ENCODE measurements at places on chromosomes 6 and 20.

DNA sequence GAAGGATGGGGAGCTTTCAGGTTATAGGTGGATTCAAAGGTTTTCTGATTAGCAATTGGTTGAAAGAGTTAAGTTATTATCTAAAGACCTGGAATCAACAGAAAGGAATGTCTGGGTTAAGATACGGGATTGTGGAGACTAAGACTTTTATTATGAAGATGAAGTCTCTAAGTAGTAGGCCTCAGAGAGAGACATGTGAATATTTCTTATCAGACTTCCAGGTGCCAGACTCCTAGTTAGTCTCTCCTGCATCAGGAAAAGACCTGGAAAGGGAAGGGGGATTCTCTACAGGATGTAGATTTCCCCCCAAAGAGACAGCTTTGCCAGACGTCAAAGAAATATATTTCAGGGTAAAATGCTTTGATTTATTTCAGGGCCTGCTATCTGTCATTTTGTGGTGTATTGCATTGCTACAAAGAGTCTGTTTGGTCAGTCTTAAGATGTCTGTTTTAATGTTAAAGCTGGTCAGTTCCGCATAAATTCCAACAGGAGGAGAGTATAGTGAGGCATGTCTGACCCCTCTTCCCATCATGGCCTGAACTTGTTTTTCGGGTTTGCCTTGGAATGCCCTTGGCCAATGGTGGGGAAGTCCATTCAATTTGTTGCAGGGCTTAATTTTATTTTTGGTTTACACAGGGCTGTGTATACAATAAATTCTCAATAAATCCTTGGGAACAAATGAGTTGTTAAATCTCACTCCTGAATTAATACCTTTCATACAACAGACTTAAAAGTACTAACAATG lies 103.4 kb upstream of the RALGAPA2 start:
- no peak for DNase-seq

GRCh38 chr6:12608016-12608860 lies 108.3 kb upstream of the PHACTR1 start:
- peak; percentile 71 for DNase-seq

- no peak for DNase-seq
These were observed 444.4 kb upstream of the MARCKS start for GRCh38 chr6:113412589-113413357.

DNA sequence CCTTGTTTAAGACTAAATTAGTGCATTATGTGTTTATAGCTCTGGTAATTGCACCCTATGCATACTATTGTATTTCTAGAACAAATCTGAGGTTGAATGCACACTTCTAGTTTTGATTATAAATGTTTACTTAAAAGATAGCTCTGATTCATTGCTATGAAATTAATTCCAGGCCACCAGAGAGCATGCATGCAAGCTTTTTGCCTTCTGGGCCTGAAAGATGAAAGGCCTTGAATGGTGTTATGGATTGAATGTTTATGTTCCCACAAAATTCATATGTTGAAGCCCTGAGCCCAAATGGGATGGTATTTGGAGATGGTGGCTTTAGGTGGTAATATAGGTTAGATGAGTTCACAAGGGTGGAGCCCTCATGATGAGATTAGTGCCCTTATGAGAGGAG lies 695.0 kb upstream of the MAP3K7 start:
- DNase-seq = no peak

- DNase-seq = no peak
These were observed 31.3 kb upstream of the LAMP5 start for GRCh38 chr20:9483131-9483530.

DNA sequence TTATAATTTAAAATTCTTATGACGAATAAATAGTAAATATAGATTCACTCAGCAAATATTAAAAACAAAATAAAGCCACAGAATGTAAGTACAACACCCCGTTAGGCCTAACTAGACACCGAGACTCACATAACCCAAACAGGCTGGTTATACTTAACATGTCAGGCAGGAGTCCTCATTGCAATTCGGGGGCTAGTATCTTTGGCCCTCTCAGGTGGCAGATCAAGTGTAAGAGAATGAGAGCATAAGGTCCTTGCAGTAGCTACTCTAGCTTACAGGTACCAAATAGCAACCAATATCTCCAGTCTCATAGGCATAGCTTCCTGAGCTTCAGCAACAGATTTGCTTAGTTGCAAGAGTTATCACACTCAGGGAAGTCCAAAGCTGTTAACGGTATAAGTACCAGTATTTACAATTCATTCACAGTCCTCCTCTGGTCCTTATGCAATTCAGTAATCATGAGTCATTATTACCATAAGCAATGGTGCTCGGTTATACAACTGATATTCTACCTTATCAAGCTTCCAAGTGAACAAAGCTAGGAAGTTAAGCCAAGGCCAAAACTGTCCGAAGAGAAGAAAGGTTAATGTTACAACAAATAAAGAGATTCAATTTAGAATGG lies 20.1 kb downstream of the REV3L start:
- DNase-seq = peak; percentile 70

DNA sequence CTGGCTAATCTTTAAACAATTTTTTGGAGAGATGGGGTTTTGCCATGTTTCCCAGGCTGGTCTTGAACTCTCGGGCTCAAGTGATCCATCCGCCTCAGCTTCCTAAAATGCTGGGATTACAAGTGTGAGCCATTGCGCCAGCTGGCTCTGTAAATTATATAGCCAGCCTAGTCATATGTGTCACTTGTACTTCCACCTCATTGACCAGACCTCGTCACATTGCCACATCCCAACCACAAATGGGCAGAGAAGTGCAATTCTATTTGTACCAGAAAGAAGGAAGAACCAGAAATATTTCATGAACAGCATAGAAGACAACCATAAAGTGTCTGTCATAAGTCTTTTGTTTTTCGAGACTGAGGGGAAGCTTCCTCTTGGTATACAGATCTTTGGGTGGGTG lies 304.9 kb upstream of the RNF24 start:
- DNase-seq = no peak

DNA sequence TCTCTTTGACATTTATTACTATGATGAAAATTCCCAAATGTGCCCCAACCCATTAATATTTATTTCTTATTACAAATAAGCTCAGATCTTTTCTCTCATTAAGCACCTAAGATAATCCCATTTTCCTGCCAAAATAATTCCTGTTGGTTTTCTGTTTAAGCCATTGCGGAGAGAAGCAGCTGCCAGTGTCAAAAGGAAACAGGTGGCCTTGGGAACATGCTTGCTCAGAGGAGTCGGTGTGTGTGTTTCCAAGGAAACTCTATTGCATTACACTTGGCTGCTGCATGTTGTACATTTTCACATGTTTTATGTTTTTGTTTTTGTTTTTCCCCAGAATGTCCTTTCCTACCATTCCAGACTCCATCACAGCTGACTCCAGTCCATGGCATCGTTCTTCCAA lies 56.4 kb downstream of the CD24 start:
- DNase-seq = no peak

- no peak for DNase-seq
These were observed 5.2 kb upstream of the BTN2A2 start for GRCh38 chr6:26377719-26378118.

DNA sequence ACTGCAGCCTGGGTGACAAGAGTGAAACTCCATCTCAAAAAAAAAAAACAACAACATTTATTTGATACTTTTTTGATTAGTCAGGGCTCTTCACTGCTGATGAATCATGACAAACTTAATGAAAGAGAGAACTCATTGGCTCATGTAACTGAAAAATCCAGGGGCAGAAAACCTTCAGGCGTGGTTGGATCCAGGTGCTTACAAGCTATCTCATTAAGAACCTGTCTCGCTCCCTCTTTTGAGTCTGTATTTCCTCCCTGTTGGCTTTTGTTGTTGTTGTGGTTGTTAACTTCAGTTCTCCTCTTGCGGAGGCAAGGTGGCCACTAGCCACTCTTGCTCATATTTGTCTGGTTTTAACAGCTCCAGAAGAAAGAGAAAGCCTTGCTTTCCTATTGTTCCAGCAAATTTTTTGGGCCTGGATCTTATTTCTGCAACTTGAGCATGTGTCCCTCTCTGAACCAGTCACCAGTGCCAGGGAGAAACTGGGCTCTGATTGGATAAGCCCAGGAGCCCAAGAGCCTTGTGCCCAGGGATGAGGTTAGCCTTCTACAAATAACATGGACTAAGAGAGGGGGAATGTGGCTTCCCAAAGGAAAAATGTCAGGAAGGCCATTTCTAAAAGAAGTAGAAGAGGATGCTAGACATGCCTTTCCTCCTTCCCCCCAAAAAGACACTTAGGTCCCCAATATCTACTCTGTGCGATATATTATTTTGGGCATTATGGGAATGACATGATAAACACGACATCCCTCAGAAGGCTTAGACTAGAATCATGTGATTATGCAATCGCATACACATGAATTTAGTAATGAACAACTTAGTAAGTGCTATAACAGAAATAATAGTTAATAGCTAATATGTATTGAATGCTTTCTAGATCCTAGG lies 64.5 kb downstream of the PHACTR2 start:
- DNase-seq = peak; percentile 7

DNA sequence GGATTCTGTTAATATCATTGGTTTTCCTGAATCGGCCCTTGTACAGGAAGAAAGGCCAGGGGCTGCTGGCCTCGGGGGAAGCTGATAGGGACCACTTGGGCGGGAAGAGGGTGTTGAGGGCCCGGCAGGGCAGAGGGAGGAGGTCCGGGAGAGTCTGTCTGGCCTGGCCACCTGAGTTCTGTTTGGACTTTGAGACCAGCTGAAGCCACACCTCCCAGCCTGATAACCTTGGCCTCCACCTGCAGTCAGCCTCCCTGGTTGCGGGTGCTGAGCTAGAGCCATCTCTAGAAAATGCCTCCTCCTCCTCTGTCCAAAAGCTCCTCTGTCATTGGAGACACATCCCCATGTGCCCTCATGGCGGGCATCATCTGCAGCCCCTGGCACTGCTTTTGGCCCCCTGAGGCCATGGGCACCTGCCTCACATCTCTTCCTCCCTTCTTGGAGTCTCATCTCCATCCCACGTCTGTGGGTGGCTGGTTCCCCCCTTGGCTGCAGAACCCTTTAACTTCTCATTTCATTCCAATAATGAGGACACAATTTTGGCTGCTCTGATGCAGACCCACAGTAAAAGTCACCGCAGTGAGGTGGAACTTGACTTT lies 16.6 kb downstream of the APCDD1L start:
- DNase-seq = no peak

GRCh38 chr20:33875055-33875454 lies 63.9 kb downstream of the CHMP4B start:
- no peak for DNase-seq

DNA sequence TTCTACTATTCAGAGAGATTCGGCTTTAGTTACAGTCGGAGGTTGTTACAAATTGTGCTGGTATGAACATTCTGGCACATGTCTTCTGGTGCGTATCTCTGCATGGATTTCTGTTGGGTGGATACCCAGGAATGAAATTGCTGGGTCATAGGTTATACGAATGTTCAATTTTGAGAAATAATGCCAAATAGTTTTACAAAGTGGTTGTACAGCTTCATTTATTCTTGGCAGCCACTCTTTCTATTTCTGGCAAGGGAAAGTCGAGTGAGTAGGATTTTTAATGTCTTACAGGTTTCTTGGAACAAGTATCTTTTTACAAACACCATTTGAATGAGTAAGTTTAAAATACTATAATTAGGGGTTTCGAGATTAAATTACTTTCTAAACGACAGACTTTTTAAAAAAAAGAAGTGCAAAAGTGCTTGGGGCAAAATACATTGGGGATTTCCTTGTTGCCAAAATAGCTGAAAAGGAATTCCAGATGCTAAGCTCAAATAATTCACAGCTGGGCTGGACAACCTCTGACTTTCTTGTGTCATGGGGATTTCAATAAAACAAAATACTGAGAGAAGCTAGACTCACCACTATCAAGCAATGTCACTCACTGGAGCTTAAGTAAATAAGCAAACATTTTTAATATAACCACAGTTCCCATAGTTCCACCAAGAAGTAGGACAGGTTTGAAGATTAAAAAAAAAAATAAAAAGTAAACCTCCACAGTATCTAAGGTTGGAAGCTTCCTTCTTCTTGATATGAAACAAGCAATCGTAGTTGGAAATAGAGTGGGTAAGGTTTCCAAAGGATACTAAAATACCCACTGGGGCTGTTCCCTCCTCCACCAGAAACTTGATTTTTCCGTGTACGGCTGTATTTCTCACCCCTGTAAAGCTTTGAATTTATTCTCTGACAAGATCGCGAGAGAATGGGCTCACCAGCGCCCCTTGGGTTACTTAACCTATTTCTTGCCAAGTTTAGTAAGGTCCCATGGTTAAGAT lies 21.6 kb upstream of the GFOD1 start:
- no peak for DNase-seq

GRCh38 chr20:19256085-19256484 lies 43.6 kb downstream of the SLC24A3 start:
- DNase-seq = peak; percentile 66

GRCh38 chr6:89987830-89988229 lies 93.6 kb downstream of the GJA10 start:
- no peak for DNase-seq

GRCh38 chr20:2303673-2304072 lies 7.9 kb downstream of the TGM3 start:
- DNase-seq = peak; percentile 12

DNA sequence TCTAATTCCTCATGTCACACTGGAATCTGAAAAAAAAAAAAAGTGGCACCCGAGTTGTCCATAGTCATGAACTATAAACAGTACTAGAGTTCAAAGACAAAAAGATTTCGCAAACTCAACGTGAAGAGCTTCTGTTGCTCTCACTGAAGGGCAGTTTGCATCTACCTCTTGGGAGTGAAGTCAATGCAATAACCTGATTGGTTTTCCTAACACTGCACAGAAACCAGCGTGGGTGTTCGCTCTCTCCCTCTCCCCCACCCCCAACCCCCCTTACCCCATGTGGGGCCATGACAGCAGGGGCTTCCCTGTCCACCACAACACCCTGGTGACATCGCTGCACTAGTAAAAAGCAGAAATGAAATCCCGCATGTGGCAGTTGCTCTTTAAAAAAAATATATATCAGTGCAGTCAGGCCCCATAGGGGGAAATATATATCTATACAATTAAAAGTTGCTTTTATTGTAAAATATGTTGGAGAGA lies 66.9 kb downstream of the GMPR start:
- no peak for DNase-seq

GRCh38 chr6:1600063-1600763 lies 9.5 kb upstream of the FOXC1 start:
- DNase-seq = no peak

GRCh38 chr6:36201612-36202011 lies 5.1 kb downstream of the BRPF3 start:
- no peak for DNase-seq

DNA sequence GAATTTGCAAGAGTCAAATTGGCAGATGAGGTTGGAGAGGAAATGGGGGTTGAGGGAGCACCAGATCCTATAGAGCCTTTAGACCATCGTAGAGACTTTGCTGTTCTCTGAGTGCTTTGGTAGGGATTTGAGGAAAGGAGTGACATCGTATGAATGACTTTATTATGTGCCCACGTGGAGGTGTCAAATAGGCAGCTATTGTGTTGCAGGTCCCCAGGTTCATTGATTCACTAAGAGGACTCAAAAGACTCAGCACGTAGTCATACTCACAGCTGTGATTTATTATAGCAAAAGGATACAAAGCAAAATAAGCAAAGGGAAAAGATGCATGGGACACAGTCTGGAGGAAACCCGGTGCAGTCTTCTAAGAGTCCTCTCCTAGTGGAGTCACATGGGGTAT lies 2.2 kb downstream of the MTRES1 start:
- peak; percentile 16 for DNase-seq

GRCh38 chr6:100517633-100518032 lies 52.9 kb upstream of the SIM1 start:
- no peak for DNase-seq

Measured in ELR (cell line).